Activated CD8-positive, alpha-beta memory T cell treated with anti-CD3 and anti-CD28 coated beads, Interleukin-2, amount 50 U/mL, for 4 hours (primary cell): ENCODE measurements at places on chromosomes 5 and 9.

- DNase-seq: no peak
Observed at GRCh38 chr9:134659688-134660131, 18.1 kb downstream of the COL5A1 start.

GRCh38 chr9:82584349-82584863, 478.5 kb downstream of the RASEF start:
- no peak for DNase-seq

DNA sequence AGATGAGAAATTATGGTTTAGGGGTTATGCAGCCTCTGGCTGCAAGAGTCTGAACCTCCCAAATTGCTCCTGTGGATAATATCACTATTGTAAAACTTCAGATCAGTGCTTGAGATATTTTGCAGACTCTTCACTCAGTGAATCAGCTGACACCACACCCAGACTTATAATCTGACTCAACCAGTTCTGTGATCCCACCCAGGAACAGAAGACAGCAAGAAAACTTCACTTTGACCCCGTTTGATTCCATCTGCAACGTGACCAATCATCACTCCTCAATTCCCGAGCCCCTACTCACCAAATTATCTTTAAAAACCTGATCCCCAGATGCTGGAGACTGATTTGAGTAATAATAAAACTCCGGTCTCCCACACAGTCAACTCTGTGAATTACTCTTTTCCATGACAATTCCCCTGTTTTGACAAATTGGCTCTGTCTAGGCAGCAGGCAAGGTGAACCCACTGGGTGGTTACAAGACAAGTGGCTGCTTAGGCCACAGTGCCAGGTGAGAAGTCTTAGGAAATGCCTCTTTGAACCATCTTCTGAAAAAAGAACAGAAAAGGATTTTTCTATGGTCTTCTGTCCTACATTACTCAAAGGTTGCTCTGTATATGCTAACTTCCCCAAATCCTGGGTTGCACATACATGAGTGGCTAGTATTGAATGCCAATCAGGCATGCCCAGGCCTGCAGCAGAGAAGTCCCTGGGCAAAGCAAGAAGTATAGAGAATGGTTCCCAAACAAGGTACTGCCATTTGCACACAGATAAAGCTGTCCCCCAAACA, 588.0 kb downstream of the PRELID2 start:
- no peak for DNase-seq

DNA sequence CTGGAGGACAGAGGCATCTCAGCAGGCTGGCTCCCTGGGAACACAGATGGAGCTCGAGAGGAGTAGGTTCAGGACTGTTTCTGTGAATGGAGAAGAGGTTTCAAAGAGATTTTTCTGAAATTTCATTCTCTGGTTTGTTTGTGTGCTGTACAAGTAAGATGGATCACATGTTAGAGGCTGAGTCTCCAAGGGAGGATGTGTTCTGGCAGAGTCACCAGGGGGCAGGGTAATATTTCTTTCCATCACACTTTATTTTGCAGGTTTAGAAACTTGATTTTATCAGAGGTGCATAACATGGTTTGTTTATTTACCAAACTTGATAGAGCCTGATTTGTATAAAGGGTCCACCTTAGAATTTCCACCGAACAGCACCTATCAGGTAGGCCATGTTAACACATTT, 69.2 kb upstream of the ARL15 start:
- no peak for DNase-seq

GRCh38 chr9:96651626-96652025, 3.5 kb downstream of the PRXL2C start:
- no peak for DNase-seq

GRCh38 chr9:96391021-96391765, 7.7 kb upstream of the SLC35D2 start:
- no peak for DNase-seq

GRCh38 chr9:115524453-115525059, 406.6 kb upstream of the TNC start:
- no peak for DNase-seq

GRCh38 chr5:120463991-120464626, at the start of gene PRR16:
Gene PRR16, plus strand, starts transcription at chr5:120464300.
- no peak for DNase-seq

GRCh38 chr9:136756134-136756438, 2.0 kb downstream of the LCN8 start:
- no peak for DNase-seq
